GM12878 (cell line): ENCODE measurements at places on chromosomes 6 and 20. TPM values are rescaled to one million over a fixed set of nuclear protein-coding genes. Genes with fewer than 3 reads are reported as not detected.

Gene HSF2
- 9.5 and 10.1 TPM in 2 replicates for total RNA-seq

Gene TBX18
- 0.10 TPM in 1 of 2 replicates, not detected in the other for total RNA-seq

Gene SIRPG
- 3.4 and 4.0 TPM in 2 replicates for total RNA-seq

Gene NQO2
- total RNA-seq = 1.3 and 2.2 TPM in 2 replicates

DNA sequence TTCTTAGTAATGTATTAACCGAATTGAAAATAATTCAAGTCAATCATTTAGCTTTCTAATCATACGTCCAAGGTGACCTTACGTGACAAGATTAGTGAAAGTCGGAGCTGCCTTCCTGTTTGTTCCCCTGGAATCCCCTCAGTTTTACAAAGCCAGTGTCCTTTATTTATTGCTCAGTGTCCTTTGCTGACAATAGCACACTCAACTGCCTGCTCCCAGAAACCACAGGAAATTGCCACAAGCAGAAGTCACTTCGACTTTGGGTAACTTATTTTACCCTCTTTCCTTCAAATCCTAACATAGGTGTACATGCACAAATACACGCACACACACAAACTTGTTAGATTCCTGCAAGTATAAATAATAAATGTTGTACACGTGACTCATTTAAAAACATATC is 1167.7 kb upstream of the ADGRB3 start:
- no peak for DNase-seq

DNA sequence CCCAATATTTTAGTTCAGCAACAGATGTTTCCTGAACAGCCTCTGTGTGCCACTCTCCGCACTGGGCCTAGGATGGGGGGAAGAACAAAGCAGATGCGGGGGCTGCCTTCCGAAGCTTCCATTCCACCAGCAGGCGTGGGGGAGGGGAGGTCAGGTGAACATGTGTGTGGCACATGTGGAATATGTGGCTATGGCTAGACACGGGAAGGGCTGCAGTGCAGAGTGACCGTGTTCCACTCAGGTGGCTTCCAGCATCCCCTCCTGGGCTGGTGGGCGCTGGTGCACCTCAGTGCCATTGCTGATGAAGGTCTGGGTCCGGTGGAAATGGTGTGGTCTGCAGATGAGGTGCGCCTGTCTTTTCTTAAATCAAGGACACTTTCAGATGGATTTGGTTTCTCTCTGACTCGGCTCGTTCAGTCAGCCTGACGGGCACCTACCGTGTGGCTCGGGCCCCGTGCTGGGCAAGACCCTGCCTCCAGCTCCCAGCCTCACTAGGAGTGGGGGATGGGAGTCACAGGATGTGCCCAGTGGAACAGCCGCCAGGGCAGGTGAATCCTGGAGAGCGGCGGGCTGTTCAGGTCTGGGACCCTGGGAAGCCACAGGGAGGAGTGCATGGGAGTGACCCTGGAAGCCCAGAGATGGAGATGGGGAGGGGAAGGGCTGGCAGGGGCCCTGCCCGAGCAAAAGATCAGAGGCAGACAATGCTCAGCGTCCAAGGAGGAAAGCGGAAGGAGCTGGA is 111.0 kb downstream of the SYCP2 start:
- DNase-seq = no peak

DNA sequence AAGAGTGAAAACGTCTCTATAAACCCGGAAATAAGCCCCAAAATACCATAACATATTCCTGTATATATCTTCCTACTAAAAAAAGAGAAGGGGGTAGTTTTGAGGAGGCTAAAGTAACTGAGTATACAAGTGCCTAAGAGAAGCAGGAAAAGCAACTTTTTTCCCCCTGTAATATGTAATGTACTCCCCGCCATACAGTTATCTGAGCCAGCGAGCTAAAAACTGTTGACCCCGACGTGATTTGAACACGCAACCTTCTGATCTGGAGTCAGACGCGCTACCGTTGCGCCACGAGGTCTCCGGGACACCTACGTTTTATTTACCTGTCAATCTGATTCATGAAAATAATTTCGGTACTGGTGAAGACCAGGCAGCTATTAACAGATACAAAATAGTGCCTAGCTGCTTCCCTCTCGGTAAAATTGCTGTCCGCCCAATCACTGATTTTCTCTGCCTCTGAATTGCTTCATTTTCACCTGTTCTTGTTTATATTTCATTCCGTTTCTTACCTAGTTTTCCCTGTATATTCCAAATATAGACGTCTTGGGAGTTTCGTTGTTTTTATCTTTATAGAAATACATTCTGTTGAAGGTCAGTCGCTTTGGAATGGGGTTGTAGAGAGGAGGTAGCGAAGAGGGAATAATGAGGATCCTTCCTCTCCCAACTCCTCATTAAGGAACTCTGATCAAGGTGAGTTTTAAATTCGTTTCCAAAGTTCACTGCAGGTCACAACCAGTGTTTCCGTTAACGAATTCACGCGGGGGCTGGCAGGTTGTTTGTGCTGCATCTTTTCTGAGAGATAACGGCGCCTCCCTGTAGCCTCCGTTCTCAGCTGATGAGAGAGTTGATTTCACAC is 33.6 kb upstream of the BTN3A2 start:
- no peak for DNase-seq

DNA sequence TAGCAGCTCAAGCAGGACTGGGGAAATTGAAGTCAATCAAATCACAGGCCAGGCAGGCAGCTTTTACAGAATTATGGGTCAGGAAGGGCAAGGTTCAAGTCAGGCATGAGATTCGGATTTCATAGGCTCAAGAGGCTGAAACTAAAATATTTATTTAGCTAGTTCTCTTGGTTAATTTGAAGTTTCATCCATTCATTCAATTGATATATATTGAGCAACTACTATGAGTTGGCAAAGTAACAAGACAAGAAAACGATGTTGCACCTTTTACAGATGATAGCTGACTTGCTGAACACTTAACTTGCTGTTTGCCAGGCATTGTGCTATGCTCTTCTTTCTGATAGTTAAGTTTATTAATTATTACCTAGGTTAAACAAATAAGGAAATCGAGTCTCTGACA is 20.5 kb upstream of the ASCC3 start:
- DNase-seq = no peak

GRCh38 chr6:90079560-90080490 is 185.6 kb downstream of the GJA10 start:
- DNase-seq = no peak

GRCh38 chr20:58719258-58719657 is 26.7 kb downstream of the NPEPL1 start:
- no peak for DNase-seq

DNA sequence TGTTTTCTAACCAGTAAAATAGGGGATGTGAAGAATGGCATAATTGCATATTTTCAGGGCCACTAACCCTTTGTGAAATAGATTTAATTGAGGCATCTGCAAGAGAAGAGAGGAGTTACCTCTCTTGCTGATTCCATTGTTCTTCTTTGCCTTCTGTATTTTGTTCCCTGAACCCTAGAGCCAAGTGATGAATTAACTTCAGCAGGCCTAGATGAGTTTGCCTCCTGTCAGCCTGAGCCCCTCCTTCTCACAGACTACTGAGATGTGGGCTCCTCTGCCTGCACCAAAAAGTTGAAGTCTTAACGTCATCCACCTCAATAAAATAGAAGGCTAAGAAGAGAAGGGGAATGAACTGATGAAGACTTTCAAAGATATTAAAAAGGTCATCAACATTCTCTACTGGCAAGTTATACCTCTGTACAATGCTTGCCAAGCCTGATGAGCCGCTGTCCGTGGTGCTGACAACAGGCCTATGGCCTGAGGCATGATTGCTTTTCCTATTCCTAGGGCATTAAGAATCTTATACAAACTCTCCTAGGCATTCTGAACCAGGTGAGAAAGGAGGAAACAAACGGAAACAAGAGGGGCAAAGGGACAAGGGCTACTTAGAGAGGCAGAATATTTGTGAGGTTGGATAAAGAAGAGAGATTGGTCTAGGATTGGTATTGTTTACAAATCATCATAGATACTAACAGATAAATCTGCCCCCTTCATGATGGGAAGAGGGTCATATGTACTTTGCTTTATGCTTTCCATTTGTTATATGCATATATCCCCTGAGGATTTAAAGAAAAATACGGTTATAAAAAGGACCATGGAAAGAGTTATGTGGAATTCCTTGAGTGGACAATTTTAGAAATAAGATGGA is 46.8 kb downstream of the CD24 start:
- no peak for DNase-seq
